GM23338 (cell line): ENCODE measurements at places on chromosomes 12 and 14. TPM values are rescaled to one million over a fixed set of nuclear protein-coding genes. Genes with fewer than 3 reads are reported as not detected.

The SLC6A13 gene
- not detected in 2 replicates for polyA plus RNA-seq

The HSP90AA1 gene
- polyA plus RNA-seq: 1,677 and 2,107 TPM in 2 replicates

GRCh38 chr14:66066981-66067776 is 419.0 kb upstream of the CCDC196 start:
- no peak for DNase-seq
- H3K36me3 ChIP-seq: no peaks in the 10 kb centered on the region
- H3K4me3 ChIP-seq: no peak overlapping the region
- no peaks in the 10 kb centered on the region for H3K27me3 ChIP-seq
- H3K4me1 ChIP-seq: peaks cover 6% of the 10 kb centered on the region; the same call in 1 of the 2 replicates

DNA sequence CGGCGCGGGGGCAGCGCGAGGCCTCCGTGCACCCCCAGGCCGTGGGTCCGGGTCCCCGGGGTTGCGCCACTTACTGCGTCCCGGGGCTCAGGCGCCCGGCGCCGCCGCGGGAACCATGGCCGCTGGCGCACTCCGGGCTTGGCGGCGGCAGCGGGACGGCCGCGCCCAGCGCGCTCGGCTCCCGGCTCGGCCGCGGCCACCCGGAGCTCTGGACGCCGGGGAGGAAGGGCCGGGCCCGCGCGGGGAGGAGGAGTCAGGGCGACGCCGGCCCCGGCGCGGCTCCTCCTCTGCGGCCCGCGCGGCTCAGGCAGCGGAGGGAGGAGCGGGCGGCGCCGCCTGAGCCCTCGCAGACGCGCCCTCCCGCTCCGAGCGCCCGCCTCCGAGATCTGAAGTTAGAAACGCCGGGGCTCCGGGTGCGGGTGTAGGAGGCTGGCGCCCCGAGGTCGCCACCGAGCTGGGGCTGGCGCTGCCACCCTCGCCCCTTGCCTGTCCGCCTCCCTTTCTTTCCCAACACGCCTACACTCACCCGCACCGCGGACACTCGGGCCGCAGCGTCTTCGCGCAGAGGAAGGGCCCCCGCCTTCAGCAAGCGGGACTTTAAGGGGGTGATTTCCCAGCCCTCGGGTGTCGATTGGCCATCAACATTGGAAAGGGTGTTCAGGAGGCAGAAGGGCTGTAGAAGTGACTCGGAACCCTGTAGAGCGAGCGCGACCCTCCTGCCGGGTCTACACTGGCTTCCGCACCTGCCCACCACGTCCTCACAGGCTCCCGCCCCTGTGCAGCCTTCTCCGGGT is at the start of gene NIN:
TSS of gene NIN (minus strand) at position 231 of the 794 bp plus-strand sequence. CDS start 9,106 bp downstream, outside the sequence.
- H3K4me3 ChIP-seq: peak within 1 kb of the TSS; percentile 86
- peak; percentile 88 for DNase-seq
- peaks cover 20% of the 10 kb centered on the region for H3K4me1 ChIP-seq
- no peaks in the 10 kb centered on the region for H3K36me3 ChIP-seq

DNA sequence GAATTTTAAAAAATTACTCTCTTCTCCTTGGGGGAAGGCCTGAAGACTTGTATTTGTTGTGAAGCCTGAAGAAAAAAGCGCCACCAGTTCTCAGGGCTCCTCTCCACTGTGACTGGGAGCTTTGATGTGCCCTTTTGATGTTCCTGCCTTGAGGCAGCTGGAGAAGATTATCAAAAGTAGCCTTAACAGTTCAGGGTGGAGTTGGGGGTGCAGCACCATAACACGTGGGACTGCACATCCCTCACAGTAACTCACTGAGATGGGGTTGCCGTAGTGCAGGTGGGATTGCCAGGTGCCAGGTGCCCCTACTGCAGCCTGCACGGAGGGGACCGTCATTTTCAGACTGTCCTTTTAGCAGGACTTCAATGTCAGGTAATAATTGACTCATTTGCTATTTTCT is 474.1 kb downstream of the ETNK1 start:
- H3K4me3 ChIP-seq: no peak overlapping the region
- H3K27me3 ChIP-seq: no peaks in the 10 kb centered on the region
- H3K36me3 ChIP-seq: no peaks in the 10 kb centered on the region
- peaks cover 26% of the 10 kb centered on the region for H3K4me1 ChIP-seq
- no peak overlapping the region for H3K27ac ChIP-seq
- DNase-seq: peak; percentile 7

- no peak overlapping the region for H3K4me3 ChIP-seq
- no peak for DNase-seq
- no peaks in the 10 kb centered on the region for H3K36me3 ChIP-seq
- H3K4me1 ChIP-seq: peaks cover 7% of the 10 kb centered on the region; the same call in 1 of the 2 replicates
- no peaks in the 10 kb centered on the region for H3K27me3 ChIP-seq
These were observed 89.0 kb downstream of the POLR3B start for GRCh38 chr12:106446419-106447092.

The DNAI7 gene
- polyA plus RNA-seq: 0.08 TPM in 1 of 2 replicates, not detected in the other

The TXNDC16 gene
- polyA plus RNA-seq: 14.0 and 14.6 TPM in 2 replicates

DNA sequence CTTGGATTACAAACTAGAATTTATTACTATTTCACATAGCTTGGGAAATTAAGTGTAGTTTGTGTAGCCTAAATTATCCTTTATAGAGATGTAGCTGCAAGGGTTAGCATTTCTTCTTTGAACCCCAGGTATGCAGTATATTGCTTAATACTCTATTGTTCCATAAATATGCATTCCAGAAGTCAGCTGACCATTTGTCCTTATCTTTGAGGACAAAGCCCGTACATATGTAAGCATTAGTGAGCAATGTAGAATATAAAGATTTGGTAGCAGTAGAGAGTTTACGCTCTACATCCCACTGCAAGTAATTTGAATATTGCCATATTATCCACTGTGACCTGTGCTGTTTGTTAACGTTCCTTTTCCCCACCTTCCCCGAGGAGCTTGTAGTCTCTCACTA is 26.9 kb downstream of the PPM1A start:
- no peak for DNase-seq
- H3K4me3 ChIP-seq: no peak overlapping the region
- H3K36me3 ChIP-seq: no peaks in the 10 kb centered on the region

DNA sequence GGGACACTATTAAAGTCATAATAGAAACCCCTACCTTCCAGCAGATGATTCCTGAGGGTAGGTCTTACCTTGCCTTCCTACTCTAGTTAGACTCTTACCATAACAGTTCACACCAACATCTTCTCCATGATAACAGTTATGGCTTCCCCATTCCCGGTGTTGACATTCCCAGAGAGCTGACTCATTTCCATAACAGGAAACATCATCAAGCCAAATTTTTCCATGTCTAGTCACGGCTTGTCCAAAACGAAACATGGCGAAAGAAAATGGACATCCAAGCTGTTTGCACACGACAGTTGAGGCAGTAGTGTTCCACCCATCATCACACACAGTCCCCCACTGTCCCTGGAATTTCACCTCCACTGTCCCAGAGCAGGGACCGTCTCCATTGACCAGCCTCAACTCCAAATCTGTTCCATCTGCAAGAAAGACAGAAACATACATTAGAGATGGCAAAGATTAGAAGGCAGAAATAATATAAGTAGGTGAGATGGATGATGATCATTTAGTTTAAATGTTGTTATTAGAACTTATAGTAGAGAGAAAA is 10.6 kb downstream of the CD163L1 start:
- DNase-seq: no peak
- H3K36me3 ChIP-seq: no peaks in the 10 kb centered on the region
- H3K4me1 ChIP-seq: peaks cover 25% of the 10 kb centered on the region

The C12orf50 gene
- not detected in 2 replicates for polyA plus RNA-seq

DNA sequence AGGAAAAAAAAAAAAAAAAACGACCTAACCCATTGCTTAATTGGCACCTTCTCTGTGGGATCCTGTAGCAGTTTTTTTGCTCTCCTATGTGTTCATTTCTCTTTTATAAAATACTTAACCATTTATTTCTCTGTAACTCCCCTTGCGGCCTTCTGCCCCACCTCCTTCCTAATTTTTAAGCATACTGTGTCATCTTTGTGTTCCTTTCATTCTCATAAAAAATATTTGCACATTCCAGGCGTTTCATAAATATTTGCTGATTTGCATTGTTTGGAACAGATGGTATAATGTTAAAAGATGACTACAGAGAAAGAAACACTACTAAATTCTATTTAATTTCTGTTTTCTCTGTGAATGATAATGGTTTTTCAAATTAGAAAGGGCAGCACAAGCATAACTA is 77.9 kb downstream of the NPAS3 start:
- no peak overlapping the region for H3K4me3 ChIP-seq
- DNase-seq: no peak
- no peaks in the 10 kb centered on the region for H3K27me3 ChIP-seq
- no peaks in the 10 kb centered on the region for H3K4me1 ChIP-seq
- no peak overlapping the region for H3K27ac ChIP-seq

DNA sequence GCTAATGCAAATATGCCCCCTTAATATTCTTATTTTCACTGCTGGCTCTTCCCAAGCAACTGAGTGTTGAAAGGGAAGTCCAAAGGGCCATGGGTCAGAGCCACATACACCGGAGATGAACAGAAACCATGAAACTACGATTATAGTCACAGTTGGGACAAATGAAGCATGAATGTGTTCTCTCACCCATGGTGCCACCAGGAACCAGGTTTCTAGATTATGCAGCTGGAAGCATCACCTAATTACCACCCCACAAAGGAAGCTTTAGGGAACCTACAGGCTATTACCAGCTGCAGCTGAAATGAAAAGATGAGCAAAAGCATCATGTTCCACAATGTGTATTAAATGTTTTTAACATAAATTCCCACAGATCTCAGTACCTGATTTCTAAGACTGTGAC is 15.4 kb downstream of the TMTC1 start:
- DNase-seq: no peak
- H3K4me3 ChIP-seq: no peak overlapping the region
- no peaks in the 10 kb centered on the region for H3K27me3 ChIP-seq
- H3K27ac ChIP-seq: no peak overlapping the region

- H3K27me3 ChIP-seq: peaks cover 49% of the 10 kb centered on the region
- H3K27ac ChIP-seq: no peak overlapping the region
- H3K4me1 ChIP-seq: peaks cover 21% of the 10 kb centered on the region
These were observed 13.6 kb downstream of the EXOC3L4 start for GRCh38 chr14:103107941-103108748.

- DNase-seq: no peak
- no peak overlapping the region for H3K4me3 ChIP-seq
- H3K27ac ChIP-seq: no peak overlapping the region
- H3K36me3 ChIP-seq: no peaks in the 10 kb centered on the region
- H3K4me1 ChIP-seq: no peaks in the 10 kb centered on the region
These were observed 152.1 kb downstream of the DPF3 start for GRCh38 chr14:72741826-72742117.

DNA sequence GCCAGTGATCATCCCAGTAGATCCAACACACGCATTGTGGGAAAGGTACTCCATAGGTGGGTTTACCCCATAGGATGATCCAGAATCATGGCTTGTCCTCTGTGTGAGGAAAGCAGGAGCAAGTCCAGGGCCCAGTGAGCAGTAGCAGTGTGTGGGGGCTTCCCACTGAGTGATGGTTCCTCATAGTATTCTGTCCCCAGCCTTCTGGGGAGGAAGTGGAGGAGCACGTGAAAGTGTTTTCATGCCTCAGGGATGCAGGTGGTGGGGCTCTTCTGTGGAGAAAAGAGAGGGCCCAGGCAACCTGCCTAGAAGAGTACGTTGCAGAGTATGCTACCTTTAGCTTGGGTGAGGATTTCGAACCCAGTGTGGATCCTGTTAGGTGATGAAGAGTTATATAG is 56.5 kb downstream of the SUSD6 start:
- H3K4me1 ChIP-seq: peaks cover 4% of the 10 kb centered on the region; the same call in 1 of the 2 replicates
- H3K4me3 ChIP-seq: no peak overlapping the region
- H3K27me3 ChIP-seq: no peaks in the 10 kb centered on the region
- no peak for DNase-seq
- no peak overlapping the region for H3K27ac ChIP-seq
- no peaks in the 10 kb centered on the region for H3K36me3 ChIP-seq

DNA sequence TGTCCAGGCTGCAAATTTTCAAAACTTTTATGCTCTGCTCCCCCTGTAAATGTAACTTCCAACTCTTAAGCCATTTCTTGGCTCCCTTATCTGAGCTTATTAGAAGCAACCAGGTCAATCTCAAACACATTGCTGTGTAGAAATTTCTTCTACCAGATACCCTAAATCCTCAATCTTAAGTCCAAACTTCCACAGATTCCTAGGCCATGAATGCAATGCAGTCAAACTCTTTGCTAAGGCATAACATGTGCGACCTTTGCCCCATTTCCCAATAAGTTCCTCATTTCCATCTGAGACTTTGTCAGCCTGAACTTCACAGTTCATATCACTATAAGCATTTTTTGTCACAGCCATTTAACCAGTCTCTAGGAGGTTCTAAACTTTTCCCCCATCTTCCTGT is 64.5 kb downstream of the TMTC3 start:
- no peak overlapping the region for H3K4me3 ChIP-seq
- no peaks in the 10 kb centered on the region for H3K4me1 ChIP-seq
- DNase-seq: no peak
- H3K36me3 ChIP-seq: 0 out of 2 replicates have a peak, but pooled peaks cover 5% of the 10 kb centered on the region
- no peak overlapping the region for H3K27ac ChIP-seq

The DPF3 gene
- 0.18 and 0.37 TPM in 2 replicates for polyA plus RNA-seq

The ATG2B gene
- 2.1 and 3.8 TPM in 2 replicates for polyA plus RNA-seq

GRCh38 chr12:106249411-106250135 is 1.8 kb upstream of the CKAP4 start:
- H3K36me3 ChIP-seq: no peaks in the 10 kb centered on the region
- H3K4me1 ChIP-seq: peaks cover 38% of the 10 kb centered on the region
- DNase-seq: no peak
- H3K27me3 ChIP-seq: 0 out of 2 replicates have a peak, but pooled peaks cover 6% of the 10 kb centered on the region

The DDHD1 gene
- 9.0 and 11.2 TPM in 2 replicates for polyA plus RNA-seq

GRCh38 chr14:86596024-86596423 is 1066.1 kb downstream of the FLRT2 start:
- DNase-seq: no peak
- no peaks in the 10 kb centered on the region for H3K4me1 ChIP-seq
- no peak overlapping the region for H3K4me3 ChIP-seq

DNA sequence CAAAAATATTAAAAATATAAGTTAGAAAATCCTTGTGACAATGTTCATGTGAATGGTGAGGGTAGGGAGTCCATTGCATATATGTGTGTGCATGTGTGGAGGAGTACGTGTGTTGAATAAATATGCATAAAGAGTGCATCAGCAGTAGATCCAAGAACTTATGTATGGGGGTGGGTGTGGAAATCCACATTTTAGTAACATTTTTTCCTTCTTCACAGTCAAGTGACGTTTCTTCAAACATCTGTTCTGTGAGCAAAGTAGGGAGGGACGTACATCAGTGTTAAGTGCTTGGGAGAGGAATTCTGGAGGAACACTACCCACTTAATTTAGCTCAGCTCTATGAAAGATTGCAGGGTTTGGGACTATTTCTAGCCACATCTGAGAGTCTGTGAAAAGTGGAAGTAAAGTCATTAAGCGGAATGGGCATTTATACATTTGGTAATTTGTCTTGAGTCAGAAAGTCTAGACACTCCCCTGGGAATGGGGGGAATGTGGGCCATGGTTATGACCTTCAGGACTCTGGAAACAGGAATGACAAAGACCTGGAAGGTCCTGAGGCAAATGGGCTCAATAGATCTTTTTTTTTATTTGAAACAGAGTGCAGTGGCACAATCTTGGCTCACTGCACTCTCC is 156.4 kb upstream of the PLXNC1 start:
- no peak for DNase-seq
- H3K4me3 ChIP-seq: no peak overlapping the region
- no peak overlapping the region for H3K27ac ChIP-seq
- no peaks in the 10 kb centered on the region; the same call in 1 of the 2 replicates for H3K4me1 ChIP-seq
- H3K36me3 ChIP-seq: no peaks in the 10 kb centered on the region
